ENCODE measurements at places on chromosomes 16 and 17.

DNA sequence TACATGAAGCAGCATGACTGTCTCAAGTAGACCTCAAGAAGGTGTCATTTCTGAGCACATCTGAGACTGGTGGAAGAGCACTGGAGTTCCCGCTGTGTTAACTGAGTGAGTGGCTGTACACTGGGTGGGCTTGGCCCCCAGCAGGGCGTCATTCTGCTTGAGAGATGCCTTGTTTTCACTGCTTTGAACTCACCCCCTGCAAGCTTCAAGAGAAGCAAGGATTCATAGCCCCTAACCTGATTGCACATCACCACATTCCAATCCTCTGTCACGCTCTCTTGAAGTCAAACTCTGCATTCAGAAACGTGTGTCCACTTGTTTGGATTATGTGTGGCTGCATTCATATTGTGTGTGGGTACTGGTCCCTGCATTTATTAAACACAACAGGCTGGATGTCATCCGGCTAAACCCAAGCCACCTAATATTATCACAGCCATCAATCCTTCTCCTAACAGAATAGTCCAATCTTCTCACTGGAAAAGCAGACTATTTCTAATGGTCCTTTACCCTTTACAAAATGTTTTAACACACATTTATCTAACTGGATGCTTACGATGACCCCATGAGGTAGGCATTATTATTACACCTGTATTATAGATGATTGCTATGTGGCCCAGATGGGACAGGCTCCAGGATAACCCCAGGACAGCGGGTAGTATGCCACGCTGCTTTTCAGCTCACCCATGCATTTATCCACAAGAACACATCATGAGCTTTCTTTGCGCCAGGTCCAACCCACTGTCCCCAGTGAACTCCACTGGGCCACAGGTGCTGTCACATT lies 76.3 kb downstream of the USP31 start:
- DNase-seq = no peak

DNA sequence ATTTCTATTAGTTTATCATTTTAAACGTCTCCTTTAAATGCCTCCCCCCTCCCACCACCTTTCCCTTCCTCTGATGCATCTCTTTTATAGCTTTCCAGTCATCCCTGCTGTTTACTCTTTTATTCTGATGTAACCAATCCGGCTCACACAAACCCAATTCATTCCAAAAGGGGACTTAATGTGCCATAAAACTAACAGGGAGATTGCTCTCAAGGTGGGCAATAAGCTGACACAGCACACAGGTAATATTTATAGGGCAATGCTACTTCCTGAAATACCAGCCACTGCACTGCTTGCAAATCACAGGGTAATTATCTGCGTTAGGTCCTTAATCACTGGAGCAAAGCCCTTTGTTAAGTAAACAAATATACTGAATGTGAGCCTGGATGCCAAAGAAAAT lies 23.3 kb upstream of the CA10 start:
- DNase-seq = no peak

DNA sequence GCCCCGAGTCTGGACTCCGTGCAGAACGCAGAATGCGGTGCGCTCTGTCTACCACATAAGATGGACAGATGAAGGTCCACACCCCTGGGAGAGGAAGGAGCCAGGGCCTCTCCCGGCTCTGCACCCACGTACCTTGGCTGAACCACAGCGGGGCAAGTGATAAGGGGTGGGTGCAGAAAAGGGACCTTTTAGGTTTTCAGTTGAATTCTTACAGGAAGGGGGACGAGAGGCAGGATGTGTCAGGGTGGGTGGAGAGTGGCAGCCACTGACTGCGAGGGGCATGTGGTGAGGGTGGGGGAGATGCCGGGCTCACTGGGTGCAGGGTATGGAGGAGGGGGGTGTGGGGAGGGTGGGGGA lies 372 bp downstream of the CD300A start:
- DNase-seq = no peak

GRCh38 chr16:89502081-89502843 lies 5.9 kb upstream of the SPG7 start:
- no peak for DNase-seq

DNA sequence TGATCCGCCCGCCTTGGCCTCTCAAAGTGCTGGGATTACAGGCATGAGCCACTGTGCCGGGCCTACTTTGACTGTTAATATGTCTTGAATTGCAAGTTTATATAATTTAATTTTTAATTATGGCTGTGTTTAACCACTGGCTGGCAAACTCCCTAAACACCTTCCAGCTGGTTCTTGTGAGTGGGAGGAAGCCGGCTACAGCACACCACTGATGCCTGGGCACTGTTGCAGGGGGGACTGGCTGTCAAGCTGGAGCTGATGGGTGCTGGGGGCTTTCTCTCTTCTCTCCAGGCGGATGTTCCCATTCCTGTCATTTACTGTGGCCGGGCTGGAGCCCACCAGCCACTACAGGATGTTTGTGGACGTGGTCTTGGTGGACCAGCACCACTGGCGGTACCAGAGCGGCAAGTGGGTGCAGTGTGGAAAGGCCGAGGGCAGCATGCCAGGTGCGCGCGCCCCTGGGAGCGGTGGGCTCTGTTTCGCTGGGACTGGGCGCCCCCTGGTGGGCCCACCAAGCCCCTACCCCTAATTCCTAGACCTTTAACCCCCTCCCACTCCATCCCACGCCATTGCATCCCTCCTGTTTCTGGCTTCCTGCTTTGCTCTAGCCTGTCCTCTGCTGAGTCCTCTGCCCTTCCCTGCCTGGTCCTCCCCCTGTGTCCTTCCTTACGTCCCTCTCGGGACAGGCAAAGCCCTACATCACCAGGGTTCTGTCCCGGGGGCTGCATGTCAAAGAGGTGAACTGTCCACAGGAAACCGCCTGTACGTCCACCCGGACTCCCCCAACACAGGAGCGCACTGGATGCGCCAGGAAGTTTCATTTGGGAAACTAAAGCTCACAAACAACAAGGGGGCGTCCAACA lies 9.5 kb downstream of the TBX21 start:
- no peak for DNase-seq

- no peak for DNase-seq
Measured at GRCh38 chr16:27868180-27868579, 195.3 kb downstream of the GSG1L start.

DNA sequence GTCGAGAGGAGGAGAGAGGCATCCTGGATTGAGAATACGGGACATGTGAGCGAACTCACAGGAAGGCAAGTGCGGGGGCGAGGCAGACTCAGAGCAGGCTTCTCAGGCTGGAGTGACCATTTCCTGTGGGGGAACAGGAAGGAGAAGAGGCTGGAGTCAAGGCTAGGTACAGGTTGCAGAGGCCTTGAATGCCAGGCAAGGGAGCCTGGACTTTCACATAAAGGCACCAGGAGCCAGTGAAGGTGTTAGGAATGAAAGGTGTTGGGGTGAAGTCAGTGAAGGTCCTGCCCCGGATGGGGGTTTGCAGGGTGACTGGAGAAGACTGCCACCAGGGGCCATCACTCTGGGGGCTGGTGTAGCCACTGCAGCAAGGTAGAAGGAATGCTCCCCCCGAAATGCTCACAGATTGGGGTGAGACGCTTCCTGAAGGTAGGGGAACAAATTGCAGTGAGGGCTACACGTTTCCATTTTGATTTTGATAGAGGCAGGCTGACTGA lies 5.3 kb upstream of the GPRC5C start:
- DNase-seq = no peak

GRCh38 chr16:27461483-27462171 lies 59.7 kb downstream of the IL21R start:
- DNase-seq = no peak

All from T-helper 17 cell (primary cell).